A673 (cell line): ENCODE measurements at places on chromosomes 6 and 20. TPM values are rescaled to one million over a fixed set of nuclear protein-coding genes. Genes with fewer than 3 reads are reported as not detected.

DNA sequence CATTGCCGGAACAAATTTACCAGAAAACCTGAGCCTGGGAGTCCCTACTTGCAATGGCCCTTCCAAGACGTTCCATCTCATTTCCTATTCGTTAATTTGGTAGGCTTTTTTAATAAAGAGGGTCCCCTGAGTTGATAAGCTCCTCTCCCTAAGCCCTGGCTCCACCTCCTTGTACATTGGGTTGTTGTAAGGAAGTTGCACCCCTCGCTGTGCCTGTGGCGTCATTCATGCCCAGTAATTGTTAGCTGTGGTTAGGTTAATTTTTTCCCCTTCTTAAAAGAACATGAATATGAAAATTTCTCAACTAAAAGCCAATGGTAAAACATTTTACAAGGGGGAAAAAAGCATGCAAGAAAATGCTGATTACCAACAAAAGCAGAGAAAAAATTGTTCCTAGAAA lies 91.9 kb downstream of the SLC24A3 start:
- peak; percentile 92 for DNase-seq
- H3K36me3 ChIP-seq = peaks cover 12% of the 10 kb centered on the region
- H3K27me3 ChIP-seq = no peaks in the 10 kb centered on the region
- peak overlapping the region; percentile 90 for H3K27ac ChIP-seq

DNA sequence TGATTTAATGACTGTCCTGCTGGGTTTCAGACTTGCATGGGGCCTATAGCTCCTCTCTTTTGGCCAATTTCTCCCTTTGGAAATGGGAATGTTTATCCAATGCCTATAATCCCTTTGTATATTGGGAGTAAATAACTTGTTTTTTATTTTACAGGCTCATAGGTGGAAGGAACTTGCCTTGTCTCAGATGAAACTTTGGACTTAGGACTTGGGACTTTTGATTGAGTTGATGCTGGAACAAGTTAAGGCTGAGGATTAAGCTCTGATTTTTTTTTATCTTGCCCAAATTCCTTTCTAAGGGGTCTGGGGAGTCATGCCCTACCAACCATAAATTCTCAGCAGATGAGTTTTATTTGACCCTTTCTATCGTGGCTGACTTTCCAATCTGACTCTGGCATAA lies 23.5 kb downstream of the WDR27 start:
- no peaks in the 10 kb centered on the region for H3K4me1 ChIP-seq
- peaks cover 10% of the 10 kb centered on the region for H3K36me3 ChIP-seq
- H3K27me3 ChIP-seq = no peaks in the 10 kb centered on the region

DNA sequence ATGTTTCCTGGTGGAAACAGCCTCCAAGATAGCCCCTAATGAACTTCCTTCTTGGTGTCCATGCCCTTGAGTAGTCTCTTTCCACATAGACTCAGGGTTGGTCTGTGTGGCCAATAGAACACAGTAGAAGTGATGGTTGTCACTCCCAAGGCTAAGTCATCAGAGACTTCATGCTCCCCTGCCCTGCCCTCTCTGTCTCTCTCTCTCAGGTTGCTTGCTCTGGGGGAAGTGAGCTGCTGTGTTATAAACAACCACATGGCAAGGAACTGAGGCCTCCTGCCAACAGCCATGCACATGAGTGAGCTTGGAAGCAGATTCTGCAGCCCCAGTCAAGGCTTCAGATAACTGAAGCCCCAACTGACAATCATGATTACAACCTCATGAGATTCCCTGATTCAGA lies 85.3 kb upstream of the SLC22A16 start:
- no peak overlapping the region for H3K4me3 ChIP-seq
- no peaks in the 10 kb centered on the region for H3K36me3 ChIP-seq
- no peak for DNase-seq
- no peaks in the 10 kb centered on the region for H3K4me1 ChIP-seq
- peaks cover 5% of the 10 kb centered on the region for H3K27me3 ChIP-seq
- no peak overlapping the region for H3K27ac ChIP-seq

DNA sequence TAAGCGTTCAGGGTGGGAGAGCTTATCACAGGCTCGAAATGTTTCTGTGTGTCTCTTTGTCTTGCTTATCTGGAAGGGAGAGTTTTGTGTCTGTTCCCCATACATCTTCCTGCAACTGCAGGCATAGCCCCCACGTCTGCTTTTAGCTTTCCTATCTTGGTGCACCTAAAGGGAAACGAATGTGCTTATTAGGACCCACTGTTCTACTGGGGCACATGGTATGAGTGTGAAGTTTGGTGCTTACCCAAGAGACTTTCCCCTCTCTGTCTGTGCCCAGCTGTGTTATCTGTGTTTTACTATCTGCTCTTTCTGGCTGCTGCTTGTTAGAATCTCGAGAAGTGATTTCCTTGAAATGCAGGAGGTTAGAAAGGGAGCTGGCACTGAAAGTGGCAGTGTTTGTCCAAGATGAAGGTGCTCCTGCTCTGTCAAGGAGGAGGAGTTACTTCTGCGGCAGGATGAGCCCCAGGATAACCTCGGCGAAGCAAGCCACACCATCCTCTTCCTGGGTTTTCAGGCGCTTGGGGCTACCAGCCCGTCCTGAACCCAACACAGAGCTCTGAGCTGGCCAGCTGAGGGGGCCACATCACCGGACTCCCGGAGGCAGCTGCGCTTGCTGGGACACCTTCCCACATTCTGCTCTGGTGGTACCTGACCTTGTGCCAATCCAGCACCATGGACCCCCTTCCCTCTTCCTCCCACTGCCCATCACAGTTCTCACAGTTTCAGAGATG lies 23.4 kb downstream of the DYNLT1 start:
- no peak for DNase-seq
- no peak overlapping the region for H3K27ac ChIP-seq
- no peak overlapping the region for H3K4me3 ChIP-seq
- peaks cover 24% of the 10 kb centered on the region for H3K36me3 ChIP-seq
- no peaks in the 10 kb centered on the region for H3K4me1 ChIP-seq

- no peaks in the 10 kb centered on the region for H3K27me3 ChIP-seq
- H3K4me3 ChIP-seq = no peak overlapping the region
- no peak overlapping the region for H3K27ac ChIP-seq
- no peak for DNase-seq
- H3K36me3 ChIP-seq = no peaks in the 10 kb centered on the region
Measured at GRCh38 chr6:167303675-167304625, 12.8 kb downstream of the UNC93A start.

- H3K4me3 ChIP-seq = no peak overlapping the region
- no peak for DNase-seq
- peaks cover 22% of the 10 kb centered on the region for H3K27me3 ChIP-seq
- no peaks in the 10 kb centered on the region for H3K4me1 ChIP-seq
Measured at GRCh38 chr6:132695773-132696172, 18.1 kb downstream of the VNN1 start.

- no peaks in the 10 kb centered on the region for H3K4me1 ChIP-seq
- no peak overlapping the region for H3K27ac ChIP-seq
- DNase-seq = no peak
- H3K4me3 ChIP-seq = no peak overlapping the region
- peaks cover 4% of the 10 kb centered on the region for H3K27me3 ChIP-seq
Measured at GRCh38 chr20:2283706-2284423, 11.9 kb upstream of the TGM3 start.

GRCh38 chr6:110355727-110356126 lies 2.4 kb downstream of the METTL24 start:
- DNase-seq = peak; percentile 51
- peak overlapping the region; percentile 55 for H3K27ac ChIP-seq
- H3K27me3 ChIP-seq = no peaks in the 10 kb centered on the region

- H3K27ac ChIP-seq = no peak overlapping the region
- H3K4me1 ChIP-seq = no peaks in the 10 kb centered on the region
- H3K4me3 ChIP-seq = no peak overlapping the region
- peaks cover 58% of the 10 kb centered on the region for H3K27me3 ChIP-seq
- no peaks in the 10 kb centered on the region for H3K36me3 ChIP-seq
Measured at GRCh38 chr20:63172726-63173125, 43.2 kb downstream of the YTHDF1 start.

DNA sequence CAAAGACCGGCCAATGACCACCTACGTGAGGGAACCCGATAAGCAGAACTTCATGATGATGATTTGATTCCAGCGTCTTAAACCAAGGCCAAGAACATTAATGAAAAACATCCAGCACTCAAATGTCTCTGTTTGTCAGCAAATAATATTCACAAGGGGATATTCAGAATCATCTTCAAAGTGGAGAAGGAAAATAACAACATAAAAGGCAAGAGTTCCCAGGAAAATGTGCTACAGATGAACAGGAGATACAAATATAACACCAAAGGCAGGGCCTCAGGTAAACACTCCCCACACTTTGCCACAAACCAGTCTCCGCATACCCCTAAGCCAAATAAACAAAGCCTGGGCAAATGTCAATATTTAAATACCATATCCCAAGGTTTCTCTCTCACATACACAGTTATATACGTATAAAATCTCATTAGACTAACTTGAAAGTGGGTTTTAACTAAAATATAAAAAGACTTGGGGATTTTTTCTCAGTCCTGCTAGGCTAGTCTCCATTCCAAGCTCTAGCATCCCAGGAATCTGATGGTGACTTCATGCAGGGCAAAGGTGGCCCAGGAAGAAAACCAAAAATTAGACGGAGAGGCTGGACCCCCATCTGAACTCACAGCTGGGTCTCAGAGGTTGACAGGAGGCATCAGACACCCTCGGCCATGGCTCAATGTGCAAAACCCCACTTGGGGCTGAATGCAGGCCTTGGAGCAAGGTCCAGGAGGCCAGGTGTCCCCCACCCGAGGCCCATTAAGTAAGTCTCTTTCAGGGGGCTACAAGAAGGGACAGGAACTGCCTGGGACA lies 32.1 kb downstream of the TRAM2 start:
- H3K36me3 ChIP-seq = no peaks in the 10 kb centered on the region
- H3K27ac ChIP-seq = peak overlapping the region; percentile 41
- H3K4me1 ChIP-seq = peaks cover 80% of the 10 kb centered on the region
- no peak overlapping the region for H3K4me3 ChIP-seq

- no peaks in the 10 kb centered on the region for H3K27me3 ChIP-seq
- no peak overlapping the region for H3K27ac ChIP-seq
- no peaks in the 10 kb centered on the region for H3K4me1 ChIP-seq
- H3K36me3 ChIP-seq = no peaks in the 10 kb centered on the region
- H3K4me3 ChIP-seq = no peak overlapping the region
Measured at GRCh38 chr6:47159763-47160162, 117.6 kb upstream of the ADGRF1 start.

- peak; percentile 11 for DNase-seq
- peaks cover 26% of the 10 kb centered on the region for H3K4me1 ChIP-seq
- H3K36me3 ChIP-seq = no peaks in the 10 kb centered on the region
- H3K4me3 ChIP-seq = no peak overlapping the region
- no peak overlapping the region for H3K27ac ChIP-seq
Measured at GRCh38 chr6:131858765-131859415, 51.1 kb downstream of the ENPP1 start.

GRCh38 chr20:24672181-24672880 lies 202.9 kb downstream of the SYNDIG1 start:
- no peak for DNase-seq

GRCh38 chr20:63890201-63890576 lies 4.7 kb upstream of the DNAJC5 start:
- no peak overlapping the region for H3K4me3 ChIP-seq
- peaks cover 16% of the 10 kb centered on the region for H3K36me3 ChIP-seq
- H3K4me1 ChIP-seq = no peaks in the 10 kb centered on the region
- DNase-seq = no peak

GRCh38 chr20:32969356-32970114 lies 34.7 kb downstream of the SUN5 start:
- H3K4me3 ChIP-seq = no peak overlapping the region
- no peaks in the 10 kb centered on the region for H3K4me1 ChIP-seq
- no peaks in the 10 kb centered on the region for H3K27me3 ChIP-seq
- DNase-seq = no peak

DNA sequence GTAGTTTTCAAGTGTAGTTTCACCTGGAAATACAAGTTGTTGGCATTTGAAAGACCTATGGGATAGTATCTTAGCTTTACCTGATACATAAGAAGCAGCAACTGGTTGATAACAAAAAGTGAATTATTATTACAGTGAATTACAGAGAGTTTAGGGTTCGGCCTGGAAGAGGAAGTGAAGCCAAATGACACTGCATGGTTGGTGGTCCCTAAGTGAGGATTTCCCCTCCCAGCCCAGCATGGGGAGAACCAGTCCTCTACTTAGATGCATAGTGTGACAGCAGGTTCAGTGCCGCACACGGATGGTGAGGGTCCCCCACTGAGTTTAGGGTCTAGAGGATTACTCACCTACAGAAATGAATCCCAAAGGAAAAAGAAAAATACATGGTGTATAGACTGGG lies 18.1 kb downstream of the HLA-DPB1 start:
- H3K27me3 ChIP-seq = peaks cover 6% of the 10 kb centered on the region
- no peak for DNase-seq
- H3K4me1 ChIP-seq = no peaks in the 10 kb centered on the region
- H3K27ac ChIP-seq = no peak overlapping the region
- H3K36me3 ChIP-seq = no peaks in the 10 kb centered on the region

DNA sequence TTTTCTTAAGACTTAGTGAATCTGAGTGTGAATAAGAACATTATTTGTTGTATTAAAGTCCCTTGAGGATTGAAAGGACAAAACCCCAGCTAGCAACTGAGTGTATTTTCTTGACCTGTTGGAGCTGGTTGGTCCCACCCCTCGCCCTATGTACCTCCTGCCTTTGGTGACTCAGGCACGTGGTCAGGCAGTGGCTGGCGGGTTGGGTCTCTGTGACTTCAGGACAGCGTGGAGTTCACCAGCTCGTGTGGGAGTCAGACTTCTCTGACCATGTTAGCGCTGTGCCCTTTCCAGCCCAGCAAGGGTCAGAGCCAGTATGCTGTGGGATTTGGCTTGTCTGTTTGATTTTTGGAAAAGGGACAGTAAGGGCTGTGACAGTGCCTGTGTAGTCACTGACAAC lies 93.7 kb downstream of the SSR1 start:
- H3K4me3 ChIP-seq = no peak overlapping the region
- peaks cover 43% of the 10 kb centered on the region for H3K4me1 ChIP-seq
- peak overlapping the region; percentile 4 for H3K27ac ChIP-seq
- no peaks in the 10 kb centered on the region for H3K27me3 ChIP-seq
- DNase-seq = no peak

- peaks cover 20% of the 10 kb centered on the region for H3K4me1 ChIP-seq
- no peaks in the 10 kb centered on the region for H3K27me3 ChIP-seq
- no peak overlapping the region for H3K27ac ChIP-seq
- DNase-seq = peak; percentile 38
Measured at GRCh38 chr6:85114581-85114935, 335.3 kb upstream of the NT5E start.

DNA sequence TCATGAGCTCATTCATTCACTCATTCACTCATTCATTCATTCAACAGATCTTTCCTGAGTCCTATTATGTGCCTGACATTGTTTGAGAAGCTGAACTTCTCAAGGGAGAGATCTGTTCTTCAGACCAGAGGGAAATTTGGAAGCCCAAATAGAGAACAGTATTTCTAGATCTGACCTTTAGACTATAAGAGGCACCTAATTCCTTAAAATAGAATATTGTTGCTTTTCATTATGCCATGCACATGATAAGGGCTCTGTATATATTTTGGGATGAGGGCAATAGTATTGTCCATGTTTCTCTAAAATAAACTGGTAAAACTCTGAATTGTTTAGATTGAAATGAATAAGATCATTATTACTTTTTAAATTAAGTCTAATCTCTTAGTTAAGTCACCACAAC lies 18.6 kb upstream of the DSP start:
- peaks cover 16% of the 10 kb centered on the region for H3K4me1 ChIP-seq
- H3K4me3 ChIP-seq = no peak overlapping the region
- H3K36me3 ChIP-seq = no peaks in the 10 kb centered on the region
- no peaks in the 10 kb centered on the region for H3K27me3 ChIP-seq
- H3K27ac ChIP-seq = no peak overlapping the region
- DNase-seq = no peak

The SAPCD1 gene
- 9.9 and 19.9 TPM in 2 replicates for total RNA-seq

The TINAG gene
- not detected in 2 replicates for total RNA-seq

The ANKRD66 gene
- not detected in 2 replicates for total RNA-seq

The GNMT gene
- total RNA-seq = 1.2 and 1.8 TPM in 2 replicates

The TP53INP2 gene
- total RNA-seq = 7.2 and 8.4 TPM in 2 replicates
